ENCODE measurements at places on chromosomes 6 and 20.
A peak's percentile ranks its signal among the peaks of the same experiment; 100 is the strongest.

- peak; percentile 25 for DNase-seq
These were observed at the start of gene MAPK13 for GRCh38 chr6:36129941-36130666. Gene MAPK13 (plus strand): TSS chr6:36130513. CDS start chr6:36130583, 70 bp downstream.

DNA sequence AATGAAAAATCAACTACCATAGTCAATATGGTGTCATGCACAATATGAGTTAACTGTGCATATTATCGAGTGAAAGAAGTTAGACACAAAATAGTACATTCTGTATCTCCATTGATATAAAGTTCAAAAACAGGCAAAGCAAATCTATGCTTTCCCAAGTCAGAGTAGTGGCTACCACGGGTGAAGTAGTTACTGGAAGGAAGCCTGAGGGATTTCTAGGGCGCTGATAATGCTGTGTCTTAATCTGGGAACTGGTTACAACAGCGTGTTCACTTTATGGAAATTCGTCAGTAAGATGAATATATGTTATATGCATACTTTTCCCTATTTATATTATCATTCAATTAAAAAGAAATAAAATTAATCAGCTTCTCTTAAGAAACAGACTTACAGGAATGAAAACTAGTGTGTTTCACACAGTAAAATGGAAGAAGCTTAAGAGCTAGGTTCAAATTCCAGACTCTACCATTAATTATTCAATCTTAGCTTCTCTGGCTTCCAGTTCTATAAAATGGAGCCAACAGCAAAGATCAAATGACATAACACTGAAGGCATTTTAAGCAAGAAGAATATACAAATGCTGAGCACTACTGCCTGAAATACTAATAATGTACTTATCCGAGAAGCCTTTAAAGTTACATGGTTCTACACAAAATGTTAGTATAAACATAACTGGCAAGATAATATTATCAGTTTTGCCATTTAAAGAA lies 19.2 kb downstream of the BACH2 start:
- no peak for DNase-seq

DNA sequence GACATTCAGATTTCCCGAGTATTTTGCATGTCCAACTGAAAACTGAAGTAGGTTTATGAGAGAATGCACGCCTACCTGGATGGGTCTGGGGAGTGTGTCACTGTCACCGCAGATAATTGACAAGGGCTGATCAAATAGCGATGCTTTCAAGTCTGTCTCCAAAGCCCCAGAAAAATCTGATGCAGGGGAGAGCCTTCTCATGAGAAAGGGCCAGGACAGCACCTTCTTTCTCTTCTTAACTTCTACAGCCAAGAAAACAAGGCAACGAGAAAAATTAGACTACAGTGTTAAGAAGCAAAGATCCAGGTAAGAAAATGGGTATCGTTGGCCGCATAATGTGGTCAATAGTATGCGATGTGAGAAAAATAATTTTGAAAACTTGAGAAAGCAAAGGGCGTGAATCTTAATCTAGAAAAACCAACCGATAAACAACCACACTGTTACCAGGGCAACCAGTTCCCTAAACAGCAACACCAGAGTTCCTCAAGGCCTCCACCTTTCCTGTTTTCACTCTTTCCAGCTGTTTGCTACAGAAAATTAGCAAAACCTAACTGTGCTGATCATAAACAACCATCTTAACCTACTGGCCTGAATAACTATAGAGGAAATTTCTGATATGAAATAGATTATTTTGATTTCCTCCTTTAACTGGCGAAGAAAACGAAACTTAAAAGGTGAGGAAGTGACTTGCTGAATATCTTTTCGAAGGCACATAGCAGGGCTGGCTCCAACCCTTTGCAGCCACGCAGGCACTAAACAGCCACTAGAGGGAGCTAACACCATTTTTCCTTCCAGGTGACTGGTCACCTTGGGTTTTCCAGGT lies 2.6 kb downstream of the TAGAP start:
- DNase-seq, result peak; percentile 70

DNA sequence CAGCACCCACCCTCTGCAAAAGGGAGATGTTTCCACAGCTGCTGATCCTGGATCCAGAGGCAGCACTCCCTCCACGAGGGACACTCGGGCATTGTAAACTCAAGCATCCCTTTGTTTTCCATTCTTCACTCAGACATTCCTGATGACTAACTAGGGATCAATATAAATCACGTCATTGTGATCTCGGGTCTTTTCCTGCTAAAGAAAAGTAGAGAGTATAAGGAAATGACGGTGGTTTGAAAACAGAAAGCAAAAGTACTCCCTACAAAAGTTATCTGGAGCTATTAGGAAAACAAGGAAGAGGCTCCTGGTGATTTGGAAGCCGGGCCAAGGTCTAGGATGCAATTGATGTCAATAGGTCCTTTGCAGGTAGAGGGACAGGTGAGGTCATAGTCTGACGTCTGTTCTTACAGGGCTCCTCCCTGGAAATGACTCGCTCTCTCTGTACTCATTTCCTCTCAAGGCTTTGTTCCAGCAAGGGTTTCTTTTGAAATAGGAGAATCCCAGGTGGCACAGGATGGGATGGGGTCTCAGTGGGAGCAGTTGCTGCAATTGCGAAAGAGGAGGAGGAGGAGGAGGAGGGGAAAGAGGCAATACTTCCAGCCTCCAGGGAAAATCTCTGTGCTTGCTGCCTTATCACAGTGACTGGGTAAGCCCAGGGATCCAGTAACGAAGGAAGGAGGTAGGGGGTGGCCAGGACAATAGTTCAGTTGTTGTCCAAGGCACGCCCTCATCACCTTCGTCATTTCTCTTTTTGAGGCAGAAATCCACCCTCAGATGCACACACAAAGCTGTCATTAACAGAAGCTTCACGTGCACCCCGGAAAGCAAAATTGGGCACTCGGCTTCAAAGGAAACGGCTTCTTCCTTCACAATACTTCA lies 222.8 kb downstream of the LY86 start:
- peak; percentile 73 for DNase-seq

- no peak for DNase-seq
These were observed 146.6 kb downstream of the ANKRD60 start for GRCh38 chr20:58081846-58082245.

- DNase-seq, result no peak
These were observed 29.0 kb upstream of the L3MBTL3 start for GRCh38 chr6:129989396-129989795.

GRCh38 chr6:44489910-44490604 lies 102.6 kb downstream of the CDC5L start:
- no peak for DNase-seq

DNA sequence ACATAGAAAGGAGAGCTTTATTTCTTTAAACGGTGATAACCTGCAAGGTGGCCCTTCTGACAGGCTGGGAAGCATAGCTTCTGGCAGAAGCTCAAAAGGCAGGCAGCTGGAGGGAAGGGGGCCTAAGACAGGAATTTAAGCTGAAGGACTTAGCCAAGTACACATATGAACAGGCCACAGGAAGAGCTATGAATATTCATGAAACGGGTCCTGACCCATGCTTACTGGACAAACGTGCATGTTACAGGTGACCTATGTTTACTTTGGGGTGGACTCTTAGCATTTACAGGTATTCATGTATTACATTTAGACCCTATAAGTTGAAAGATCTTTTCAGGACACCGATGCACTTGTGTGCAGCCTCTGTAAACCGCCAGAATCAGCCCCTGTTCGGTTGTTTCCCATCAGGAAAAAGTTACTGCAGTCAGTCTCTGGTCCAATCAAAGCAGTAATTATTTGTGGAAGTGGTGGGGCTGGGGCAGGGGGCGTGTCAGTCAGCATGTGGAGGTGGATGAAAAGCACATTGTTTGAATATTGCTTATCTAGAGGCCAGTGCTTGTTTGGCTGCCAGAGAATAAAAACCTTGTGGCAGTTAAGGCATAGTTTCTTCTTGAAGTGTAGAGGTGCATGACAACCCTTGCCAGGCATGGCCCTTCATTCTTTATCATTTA lies 2.9 kb upstream of the GZF1 start:
- DNase-seq, result peak; percentile 82

- DNase-seq, result no peak
These were observed 348.2 kb downstream of the TFAP2B start for GRCh38 chr6:51166914-51167313.

GRCh38 chr6:148423601-148424270 lies 81.1 kb downstream of the SASH1 start:
- DNase-seq, result no peak

DNA sequence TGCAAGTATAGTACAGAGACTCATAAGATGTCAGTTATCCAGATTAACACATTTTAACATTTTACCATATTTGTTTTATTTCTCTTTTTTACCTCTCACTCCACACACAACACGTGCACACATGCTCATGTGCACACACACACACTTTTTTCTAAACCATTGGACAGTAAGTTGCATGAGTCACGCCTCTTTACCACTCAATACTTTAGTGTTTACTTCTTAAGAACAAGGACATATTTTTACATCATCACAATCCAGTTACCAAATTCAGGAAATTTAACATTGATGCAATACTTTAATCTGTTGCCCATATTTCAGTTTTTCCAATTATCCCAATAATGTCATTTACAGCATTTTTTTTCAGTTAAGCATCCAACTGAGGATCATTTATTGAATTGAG lies 109.0 kb downstream of the RIN2 start:
- no peak for DNase-seq

- DNase-seq, result no peak
These were observed 6.9 kb upstream of the OCSTAMP start for GRCh38 chr20:46557231-46557956.

DNA sequence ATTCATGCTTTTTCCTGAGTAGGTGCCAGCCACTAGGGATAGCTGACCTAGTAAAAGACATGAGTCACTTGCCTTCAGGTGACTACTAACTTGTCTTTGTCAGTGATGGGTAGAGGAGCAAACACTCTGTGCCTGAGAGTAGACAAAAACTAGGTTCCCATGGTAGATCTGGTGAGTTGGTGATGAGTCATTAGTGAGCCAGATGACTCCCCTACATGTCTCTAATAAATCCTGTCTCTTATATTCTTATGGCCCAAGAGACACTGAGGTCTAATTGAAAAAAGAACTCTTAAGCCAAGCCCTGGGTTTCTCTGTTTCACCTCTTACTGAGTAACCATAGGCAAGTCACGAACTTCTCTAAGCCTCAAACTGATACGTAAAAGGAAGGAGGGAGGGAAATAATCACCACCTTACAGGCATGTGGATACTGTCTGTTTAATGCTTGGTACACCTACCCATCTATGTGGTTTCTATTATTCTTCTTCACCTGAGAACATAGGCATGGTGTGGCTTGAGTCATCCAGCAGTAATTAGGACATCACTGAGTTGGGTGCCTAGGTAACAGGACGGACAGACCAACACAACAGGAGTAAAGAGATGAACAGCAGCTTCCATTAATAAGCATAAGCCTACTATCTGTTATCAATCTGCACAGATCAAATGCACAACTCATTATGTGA lies 20.3 kb downstream of the TTPAL start:
- no peak for DNase-seq

DNA sequence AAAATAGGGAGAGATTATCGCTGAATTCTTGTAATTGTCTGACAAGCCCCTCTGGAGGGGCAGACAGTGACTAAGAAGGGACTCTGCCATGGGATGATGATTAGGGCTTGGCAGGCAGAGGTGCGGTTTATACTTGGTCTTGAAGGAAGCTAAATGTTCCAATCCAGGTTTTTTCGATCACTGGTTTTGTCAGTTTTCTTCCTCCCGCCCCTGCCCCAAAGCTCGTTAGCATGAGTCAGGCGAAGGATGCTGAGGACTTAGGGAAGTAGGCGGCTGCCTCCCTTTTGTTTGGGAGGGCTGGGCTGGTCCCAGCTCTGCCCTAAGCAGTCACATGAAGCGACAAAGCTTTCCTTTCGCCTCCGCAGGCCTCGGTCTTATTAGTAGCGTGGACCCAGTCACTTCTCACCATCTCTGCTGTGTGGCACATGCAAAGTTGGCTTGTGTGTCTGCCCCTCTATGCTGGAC lies 314.2 kb downstream of the CDC5L start:
- no peak for DNase-seq

- DNase-seq, result no peak
These were observed 1342.9 kb upstream of the ADGRB3 start for GRCh38 chr6:67292169-67292568.

DNA sequence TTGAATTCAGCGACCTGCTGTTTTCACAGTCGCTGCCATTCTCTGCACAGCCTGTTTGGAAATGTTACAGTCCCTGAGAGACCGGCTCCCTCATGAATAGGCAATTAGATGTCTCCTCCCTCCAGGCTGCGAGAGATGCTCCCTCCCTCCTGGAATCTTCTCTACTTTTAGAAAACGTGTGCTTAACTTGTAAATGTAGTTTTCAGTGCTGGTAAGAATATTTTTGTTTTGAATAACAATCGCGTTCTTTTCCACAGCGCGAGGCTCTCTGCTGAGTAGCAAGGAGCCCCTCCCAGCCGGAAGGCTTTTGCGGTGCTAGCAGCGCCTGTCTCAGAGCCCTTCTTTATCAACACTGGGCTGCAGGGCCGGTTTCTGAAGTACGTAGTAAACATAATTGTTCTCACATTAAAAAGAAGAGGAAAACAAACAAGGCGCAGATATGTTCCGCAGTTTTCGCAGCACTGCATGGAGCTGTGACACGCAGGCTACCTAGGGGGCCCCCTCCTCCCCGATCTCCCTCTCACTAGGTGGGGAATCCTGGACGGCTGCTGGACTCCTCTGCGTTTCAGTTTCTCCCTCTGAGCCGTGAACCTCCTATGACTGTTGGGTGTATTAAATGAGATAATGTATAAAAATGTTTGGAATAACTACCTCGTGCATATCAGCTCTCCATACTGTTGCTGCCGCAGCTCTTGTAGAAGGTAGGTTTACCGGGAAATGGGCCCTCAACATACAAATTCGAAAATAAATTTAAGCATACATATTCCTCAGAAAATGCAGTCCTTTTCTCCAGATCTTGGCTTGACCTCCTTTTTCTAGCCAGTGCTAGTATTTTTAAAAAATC lies 79.0 kb upstream of the SPACA1 start:
- no peak for DNase-seq

DNA sequence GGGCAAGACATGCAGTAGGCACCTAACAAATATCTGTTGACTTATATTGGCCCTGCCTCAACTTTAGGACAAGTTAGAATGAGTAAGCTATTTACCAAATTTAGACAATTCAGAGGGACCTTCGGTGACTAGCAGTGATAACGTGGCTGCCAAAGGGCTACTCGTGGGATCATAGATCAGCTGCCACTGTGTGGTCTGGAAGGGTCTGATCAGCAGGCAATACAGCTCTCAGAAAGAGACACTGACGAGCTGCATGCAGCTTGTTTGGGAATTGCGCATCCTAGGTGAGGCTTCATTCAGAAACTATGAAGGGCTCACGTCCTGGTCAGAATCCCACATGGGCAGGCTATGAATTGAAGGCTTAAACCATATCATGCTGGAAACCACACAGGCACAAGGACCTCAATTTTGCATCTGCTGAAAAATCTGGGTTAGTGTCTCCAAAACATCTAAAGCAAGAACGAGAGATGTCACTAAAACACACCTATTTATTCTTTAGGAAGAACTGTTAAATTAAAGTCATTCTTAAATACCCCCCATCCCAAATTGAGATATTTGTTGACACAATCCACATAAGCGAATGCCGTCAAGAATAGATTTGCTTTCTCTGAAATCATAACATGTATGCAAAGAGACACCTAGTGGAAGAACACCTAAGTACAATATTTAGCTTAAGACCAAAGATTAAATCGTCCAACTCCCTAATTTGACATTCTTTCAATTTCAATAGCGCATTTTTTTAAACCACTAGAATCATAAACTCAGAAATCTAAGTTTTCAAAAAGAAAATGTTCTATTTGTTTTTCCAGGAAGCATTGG lies 79.6 kb downstream of the IPCEF1 start:
- DNase-seq, result peak; percentile 42

Measured in HepG2 (cell line).